Bone marrow (tissue), 2 donors: ENCODE measurements at places on chromosomes 16 and 17.
A peak's percentile ranks its signal among the peaks of the same experiment; 100 is the strongest.

- peak; percentile 32 for DNase-seq
These were observed 1.9 kb downstream of the SLC16A3 start for GRCh38 chr17:82230609-82231311.

DNA sequence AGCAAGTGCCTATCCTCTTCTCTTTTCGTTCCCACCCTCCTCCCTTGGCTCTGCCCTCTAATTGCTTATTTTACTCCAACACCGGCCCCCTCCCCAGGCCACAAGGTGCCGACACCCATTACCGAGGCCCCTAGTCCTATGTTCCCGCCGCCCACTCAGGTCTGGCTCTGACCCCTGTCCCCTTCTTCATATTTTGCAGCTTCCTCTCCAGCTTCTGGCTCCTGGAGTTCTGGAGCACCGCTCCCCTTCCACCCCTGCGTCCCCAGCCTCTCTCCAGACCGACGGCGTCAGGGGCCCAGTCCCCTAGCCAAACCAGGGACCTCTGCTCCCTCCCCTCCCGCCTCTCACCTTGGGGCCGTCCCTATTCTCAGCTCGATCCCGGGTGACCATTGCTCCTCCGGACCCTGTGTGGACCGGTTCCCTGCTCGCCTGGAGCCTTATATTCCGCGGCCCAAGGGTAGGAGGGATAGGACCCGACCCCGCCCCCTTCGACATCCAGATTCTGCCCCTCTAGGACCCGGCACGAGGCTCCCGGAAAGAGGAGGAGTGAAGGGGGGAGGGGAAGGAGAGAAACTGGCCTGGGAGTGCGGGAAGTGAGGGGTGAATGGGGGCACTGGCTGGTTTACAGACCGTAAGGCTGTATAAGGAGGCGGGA lies at the start of gene HES7:
Gene HES7 (minus strand): TSS at position 412 of the 655 bp plus-strand sequence. CDS start 22 bp downstream, at position 390.
- no peak for DNase-seq

DNA sequence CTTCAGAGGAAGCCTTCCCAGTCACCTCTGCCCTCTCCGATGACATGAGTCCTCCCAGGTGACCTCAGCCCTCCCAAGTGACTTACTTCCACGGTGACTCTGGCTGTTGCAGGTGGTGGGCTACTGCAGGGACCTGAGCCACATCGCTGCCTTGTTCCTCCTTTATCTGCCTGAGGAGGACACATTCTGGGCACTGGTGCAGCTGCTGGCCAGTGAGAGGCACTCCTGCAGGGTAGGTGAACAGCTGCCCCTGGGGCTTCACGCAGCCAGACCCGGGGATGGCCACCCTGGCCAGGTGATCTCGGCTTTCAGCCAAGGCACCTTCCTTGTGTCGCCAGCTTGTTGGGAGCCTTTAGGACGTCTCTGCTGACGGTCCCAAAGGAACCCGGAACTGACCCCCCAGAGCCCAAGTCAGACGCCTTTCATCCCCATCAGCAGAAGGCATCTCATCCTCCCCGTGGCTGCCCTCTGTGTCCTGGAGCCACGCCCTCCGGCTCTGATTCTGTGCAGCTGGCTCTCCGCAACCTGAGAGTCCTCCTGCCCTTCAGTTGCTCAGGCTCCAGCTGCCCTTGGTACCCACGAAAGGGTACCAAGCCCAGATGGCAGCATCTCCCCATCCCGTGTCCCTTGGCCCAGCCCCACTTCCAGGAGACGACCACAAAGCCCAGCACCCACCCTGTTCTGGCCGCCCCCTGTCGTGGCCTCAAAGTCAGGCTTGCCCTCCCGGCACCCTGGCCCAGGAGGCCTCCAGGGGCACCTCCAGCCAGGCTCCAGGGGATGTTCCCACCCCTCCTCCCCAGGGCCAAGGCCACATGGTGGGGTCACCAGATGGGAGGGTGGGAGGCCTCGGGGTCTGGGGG lies 81.7 kb downstream of the GOSR1 start:
- DNase-seq = no peak

- DNase-seq = no peak
These were observed 3.3 kb upstream of the CDK5R1 start for GRCh38 chr17:32483451-32484019.

DNA sequence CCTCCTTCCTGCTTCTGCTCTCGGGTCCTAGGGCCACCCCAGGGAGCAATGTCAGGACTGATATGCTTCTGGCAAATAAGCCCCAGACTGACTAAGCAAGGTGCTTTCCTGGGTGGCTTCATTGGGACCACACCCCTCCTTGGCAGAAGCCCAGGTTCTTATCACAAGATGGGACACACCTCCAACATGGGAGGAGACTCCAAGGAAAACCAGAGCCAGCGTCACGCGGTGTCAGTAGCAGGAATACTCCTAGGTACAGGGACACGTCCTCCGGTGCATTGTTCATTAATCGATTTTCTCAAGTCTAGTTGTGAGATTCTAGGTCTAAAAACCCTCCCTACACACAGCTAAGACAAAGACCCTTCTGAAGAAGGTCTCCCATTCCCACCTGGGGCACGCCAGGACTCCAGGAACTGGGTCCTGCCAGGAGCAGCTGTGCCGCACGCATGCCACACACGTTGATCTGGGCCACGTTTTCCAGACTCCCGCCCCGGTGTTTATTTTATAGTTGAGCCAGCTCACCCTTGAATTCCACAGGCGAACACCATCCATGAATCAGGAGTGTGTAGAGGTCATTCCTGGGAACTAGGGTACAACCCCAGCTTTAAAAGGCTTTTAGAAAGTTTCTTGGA lies 30.8 kb downstream of the FA2H start:
- DNase-seq = no peak

DNA sequence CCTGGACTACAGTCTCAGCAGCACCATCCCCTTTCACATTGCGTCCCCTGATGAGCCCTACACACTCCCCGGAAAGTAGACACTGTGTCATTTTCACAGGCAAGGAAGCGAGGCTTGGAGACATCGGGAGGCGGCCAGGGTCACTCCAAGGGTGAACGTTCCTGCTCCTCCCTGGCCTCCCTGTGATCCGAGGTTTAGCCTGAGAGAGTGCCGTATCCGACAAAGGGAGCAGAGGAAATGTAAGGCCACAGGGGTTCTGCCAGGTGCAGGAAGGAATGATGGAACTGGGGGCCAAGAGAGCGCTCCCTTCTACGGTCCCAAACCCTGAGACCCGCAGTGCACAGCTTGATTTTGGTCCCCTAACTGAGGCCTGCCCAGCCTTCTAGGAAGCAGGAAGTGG lies 8.0 kb upstream of the PIK3R6 start:
- no peak for DNase-seq

DNA sequence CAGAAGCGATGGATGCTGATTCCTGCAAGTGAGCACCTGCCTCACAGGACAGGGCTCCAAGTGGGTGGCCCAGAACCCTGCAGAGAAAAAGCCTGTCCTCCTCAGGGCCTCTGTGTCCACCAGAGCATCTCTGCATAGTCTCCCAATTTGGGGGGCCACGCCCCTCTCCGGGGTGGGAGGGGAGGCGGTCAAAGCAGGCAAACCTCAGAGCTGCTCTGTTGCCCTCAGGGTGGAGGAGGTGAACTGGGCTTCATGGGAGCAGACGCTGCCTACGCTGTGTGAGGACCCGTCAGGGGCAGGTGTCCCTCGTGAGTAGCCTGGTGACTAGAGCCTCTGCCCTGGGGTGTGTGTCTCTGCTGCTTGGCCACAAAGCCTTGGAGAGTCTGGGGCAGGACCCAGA lies 19.3 kb downstream of the TRPV2 start:
- DNase-seq = no peak

- no peak for DNase-seq
These were observed 48.7 kb upstream of the GSE1 start for GRCh38 chr16:85564277-85565051.

- peak; percentile 56 for DNase-seq
These were observed 1.3 kb downstream of the ZNF276 start for GRCh38 chr16:89722392-89723278.

DNA sequence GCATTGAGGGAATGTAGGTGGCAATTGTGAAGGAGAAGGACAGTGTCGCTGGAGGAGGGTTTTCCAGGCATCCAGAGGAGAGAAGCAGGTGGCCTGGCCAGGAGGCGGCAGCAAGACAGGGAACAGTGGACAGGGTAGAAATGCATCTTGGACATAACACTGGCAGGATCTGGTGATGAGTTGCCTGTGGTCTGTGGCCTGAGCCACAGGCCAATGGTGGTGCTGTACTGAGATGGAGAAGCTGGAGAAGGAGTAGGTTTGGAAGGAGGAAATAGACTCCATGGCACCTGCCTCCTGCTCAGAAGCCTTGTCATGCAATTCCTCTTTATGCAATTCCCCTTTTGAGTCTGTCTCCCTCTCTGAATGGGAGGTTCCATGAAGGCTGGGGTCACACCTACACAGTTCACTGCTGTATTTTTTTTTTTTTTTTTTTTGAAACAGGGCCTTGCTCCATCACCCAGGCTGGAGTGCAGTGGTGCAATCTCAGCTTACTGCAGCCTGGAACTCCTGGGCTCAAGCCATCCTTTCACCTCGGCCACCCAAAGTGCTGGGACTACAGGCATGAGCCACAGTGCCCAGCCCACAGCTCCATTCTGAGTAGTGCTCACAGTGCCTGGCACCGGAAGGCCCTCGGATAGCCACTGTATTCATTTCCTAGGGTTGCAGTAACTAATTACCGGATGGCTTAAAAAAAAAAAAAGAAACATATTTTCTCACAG lies 13.5 kb upstream of the CACNG4 start:
- DNase-seq = no peak

GRCh38 chr16:1651094-1651973 lies 26.7 kb upstream of the JPT2 start:
- no peak for DNase-seq

DNA sequence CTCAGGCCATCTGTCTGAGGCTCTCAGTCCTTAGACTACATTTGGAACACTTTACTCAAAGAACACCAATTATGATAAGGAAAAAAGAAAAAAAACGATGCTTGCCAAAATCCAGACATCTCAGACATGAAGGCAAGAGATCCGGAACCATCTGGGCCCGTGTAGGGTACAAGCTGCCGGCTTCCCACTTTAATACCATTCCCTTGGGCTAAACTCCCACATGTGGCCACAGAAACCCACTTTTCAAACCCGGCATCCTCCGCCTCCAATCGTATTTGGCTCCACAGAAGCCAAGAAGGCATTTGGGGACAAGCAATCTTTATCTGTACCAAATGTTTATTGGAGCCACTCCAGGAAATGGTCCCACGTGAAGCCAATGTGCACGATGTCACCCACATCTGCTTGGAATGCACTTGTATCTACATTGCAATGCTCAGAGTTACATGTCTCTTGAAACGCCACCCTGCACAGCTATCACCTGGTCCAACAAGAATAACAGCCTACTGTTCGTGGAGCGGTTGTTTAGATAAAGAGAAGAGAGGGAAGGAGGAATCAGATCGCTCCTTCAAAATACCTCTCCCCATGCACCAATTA lies 33.5 kb downstream of the XYLT1 start:
- DNase-seq = no peak

DNA sequence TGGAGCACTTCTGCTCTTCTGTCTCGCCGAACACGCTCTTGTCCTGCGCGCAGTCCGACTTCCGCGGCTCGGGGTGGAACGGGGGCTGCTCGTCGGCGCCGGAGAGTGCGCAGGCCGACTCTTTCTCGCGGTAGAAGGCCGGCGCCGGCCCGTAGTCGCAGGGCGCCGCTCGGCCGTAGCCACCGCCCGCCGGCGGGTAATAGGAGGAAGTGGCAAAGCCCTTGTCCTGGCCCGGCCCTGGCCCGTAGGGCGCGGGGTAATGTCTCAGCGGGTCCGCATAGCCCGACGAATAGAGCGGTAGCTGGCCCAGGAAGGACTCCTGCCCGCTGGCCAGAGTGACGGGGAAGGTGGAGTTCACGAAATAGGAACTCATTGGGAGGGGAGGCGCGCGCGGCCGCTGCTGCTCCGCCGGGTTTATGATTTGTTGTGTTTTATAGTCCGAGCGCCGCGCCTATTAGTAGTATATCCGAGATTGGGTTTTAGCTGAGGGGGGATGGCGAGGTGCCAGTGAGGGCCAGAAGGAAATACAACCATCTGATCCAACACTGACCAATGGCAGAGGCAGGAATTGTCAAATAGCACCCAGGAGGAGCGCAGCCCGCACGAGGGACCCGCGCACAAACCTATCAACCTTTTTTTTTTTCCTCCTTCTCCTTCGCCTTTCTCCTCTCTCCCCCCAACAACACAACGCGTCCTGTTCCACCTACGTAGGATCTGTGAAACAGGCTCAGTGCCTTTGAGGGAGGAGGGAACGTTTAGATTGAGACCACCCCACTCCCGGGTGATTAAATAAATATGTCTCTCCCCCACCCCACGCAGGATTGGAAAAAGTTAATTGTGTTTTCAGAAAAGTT lies 4.4 kb upstream of the HOXB5 start:
- DNase-seq = no peak

DNA sequence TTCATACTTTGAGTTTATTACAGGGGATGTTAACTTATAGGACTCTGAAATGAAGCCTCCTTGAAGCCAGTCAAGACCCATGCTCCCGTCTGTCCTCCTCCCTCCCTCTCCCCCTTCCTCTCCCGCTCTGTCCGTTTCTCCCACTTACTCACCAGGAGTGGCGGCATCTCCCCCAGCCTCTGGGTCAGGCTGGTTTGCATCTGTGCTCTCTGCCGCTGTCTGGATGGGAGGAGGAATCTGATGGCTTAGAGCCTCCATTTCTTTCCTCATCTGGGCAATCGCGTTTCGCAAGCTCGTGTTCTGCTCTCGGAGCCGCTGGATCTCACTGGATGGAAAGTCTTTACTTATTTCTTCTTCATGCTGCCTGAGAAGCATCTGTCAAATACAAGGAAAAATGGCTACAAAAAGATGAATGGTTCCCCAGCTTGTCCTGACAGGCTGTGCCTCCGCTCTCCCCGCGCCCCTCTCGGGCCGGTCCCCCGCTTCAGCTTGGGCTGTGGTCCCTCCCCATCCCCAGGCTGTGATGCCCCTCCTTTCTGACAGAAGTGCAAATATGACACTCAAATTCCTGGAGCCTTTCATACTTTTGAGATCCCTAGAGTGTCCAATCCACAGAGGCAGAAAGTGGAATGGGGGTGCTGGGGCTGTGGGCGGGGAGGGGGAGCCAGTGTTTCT lies 40.0 kb downstream of the CCDC57 start:
- DNase-seq = no peak

DNA sequence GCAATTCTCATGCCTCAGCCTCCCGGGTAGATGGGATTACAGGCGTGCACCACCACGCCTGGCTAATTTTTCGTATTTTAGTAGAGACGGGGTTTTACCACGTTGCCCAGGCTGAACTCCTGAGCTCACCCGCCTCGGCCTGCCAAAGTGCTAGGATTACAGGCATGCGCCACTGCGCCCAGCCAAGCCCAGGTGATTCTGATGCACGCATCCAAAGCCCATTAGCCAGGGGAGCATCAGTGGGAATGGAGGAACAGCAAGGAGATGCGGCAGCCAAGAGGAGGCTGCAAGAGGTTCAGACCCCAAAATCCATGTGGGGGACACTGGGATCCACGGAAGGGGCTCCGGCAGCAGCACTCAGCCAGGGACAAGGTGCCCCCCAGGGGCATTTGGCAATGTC lies 12.1 kb downstream of the ATP2A3 start:
- DNase-seq = no peak

- no peak for DNase-seq
These were observed 68.4 kb downstream of the SPAG9 start for GRCh38 chr17:51052235-51052634.

GRCh38 chr16:60304720-60305119 lies 1570.6 kb upstream of the GOT2 start:
- no peak for DNase-seq
